SJSA1 (cell line): ENCODE measurements at places on chromosomes 3 and 15. TPM values are rescaled to one million over a fixed set of nuclear protein-coding genes. Genes with fewer than 3 reads are reported as not detected.

The RPL35A gene
- total RNA-seq, result 395 and 511 TPM in 2 replicates

GRCh38 chr15:66723826-66724731 is 22.0 kb downstream of the SMAD6 start:
- DNase-seq, result peak; percentile 46

GRCh38 chr3:15263120-15263519 is 57.1 kb downstream of the CAPN7 start:
- DNase-seq, result no peak

The THUMPD3 gene
- total RNA-seq, result 33.8 and 52.0 TPM in 2 replicates

- DNase-seq, result peak; percentile 86
Measured at GRCh38 chr3:197854596-197855343, 63.7 kb downstream of the LRCH3 start.

The GOLGA8R gene
- 1.3 and 1.6 TPM in 2 replicates for total RNA-seq

DNA sequence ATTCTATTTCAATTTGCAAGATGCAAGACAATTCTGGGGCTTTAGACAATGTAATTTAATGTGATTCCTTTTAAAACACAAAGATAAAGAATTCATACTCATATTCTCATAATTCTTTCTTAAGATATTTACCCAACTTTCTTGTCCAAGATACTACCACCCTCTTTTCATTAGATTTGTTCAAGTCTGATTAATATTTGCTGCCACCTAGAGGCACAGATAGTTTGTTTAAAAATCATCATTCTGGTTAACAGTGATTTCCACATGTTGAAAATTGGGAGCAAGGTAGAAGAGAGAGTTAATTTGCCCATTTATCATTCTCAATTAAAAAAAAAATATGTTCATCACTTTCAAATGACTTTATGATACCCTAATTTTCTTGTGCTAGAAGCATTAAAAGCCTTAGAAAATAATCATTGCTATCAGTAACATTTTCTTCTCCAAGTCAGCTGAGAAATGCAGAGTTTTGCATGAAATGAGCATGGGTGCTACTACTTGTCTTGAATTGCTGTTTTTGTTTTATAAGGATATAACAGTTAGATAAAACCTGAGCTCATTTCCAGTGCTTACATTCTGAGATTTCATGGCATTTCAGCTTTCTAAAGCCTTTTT is 11.6 kb downstream of the TAMM41 start:
- peak; percentile 20 for DNase-seq

The KCNAB1 gene
- 1.6 TPM in 1 of 2 replicates, not detected in the other for total RNA-seq

The HYAL1 gene
- total RNA-seq, result 0.18 TPM in 1 of 2 replicates, not detected in the other

- no peak for DNase-seq
Measured at GRCh38 chr15:63146684-63147083, 10.6 kb downstream of the RPS27L start.

- no peak for DNase-seq
Measured at GRCh38 chr15:72534523-72534922, 60.4 kb downstream of the ARIH1 start.

GRCh38 chr15:33293713-33294334 is 16.9 kb upstream of the RYR3 start:
- no peak for DNase-seq

GRCh38 chr15:70633991-70634390 is 129.4 kb downstream of the UACA start:
- no peak for DNase-seq

DNA sequence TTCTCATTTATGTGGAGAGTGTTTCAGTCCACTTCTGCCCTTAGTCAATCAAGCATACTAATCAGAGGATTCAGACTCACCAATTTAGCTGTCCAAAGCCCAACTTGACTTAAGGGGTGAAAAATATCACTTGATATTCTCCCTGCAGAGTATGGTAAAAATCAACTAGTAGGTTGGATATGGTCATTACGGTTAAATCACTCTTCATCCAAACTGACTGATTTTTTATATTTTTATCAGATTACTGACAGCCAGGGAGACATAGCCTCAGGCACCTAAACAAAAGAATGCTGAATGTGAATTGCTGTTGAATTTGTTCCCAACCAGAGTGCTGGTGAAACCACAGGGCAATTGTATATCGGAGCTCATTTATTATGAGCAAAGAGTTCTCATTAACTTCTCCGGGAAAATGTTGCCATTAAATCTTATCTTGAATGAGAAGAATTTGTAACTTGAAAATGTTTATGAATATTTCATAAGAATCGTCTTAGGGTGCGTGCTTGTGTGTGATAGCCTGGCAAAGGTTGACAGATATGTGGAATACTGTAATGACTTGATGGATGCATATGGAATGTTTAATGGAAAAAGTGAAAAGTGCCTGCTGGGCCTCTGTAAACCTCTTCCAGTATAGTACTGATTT is 411.2 kb downstream of the NAALADL2 start:
- DNase-seq, result no peak

DNA sequence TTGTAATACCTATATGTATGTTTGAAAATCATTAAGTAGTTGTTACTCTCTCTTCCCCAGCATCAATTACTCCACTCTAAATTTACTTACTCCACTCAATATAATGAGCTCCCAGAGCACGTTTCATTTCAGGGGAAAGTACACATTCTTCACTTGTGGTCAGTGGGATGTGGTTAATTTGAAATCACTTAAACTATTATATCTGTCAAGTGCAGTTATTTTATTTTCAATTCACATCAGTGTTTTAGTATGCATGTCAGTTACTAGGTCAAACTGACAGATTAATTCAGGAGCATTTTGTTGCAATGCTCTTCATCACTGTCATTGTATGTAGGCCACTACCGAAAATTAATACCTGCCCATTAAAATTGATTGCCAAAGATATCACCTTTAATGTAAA is 376.1 kb downstream of the ZIC4 start:
- no peak for DNase-seq

The SCN11A gene
- not detected in 2 replicates for total RNA-seq

DNA sequence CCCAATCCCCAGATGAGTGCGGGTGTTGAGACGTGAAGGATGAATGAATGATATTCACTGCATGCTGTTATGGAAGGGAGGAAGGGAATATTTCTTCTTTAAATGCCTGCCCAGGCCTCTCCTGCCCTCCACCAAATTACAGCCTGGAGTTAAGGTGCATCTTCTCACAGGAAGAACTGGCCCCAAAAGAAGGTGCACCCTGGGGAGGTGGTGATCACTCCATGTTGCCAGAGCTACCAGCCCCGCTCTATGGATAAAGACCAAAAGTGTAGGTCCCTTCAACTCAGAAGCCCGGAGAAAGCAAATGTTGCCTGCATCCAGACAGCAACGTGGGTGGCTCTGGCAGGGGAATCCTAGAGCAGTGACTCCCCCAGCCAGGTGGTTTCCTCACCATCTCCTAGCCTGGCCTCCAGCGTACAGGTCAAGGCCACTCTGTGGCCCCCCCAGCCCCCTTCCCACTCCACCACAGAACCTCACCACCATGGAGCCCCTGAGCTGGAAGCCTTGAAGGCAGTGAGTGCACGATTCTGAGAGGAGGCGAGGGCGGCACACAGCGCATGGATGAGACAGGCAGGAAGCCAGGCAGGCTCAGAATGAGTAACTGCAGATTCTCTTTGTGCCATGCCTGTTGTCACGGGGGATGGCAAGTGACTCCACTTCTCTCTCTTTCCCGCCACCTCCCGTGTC is 3.5 kb upstream of the VIPR1 start:
- peak; percentile 35 for DNase-seq

- DNase-seq, result no peak
Measured at GRCh38 chr3:48472673-48472922, 26.1 kb downstream of the ATRIP start.

DNA sequence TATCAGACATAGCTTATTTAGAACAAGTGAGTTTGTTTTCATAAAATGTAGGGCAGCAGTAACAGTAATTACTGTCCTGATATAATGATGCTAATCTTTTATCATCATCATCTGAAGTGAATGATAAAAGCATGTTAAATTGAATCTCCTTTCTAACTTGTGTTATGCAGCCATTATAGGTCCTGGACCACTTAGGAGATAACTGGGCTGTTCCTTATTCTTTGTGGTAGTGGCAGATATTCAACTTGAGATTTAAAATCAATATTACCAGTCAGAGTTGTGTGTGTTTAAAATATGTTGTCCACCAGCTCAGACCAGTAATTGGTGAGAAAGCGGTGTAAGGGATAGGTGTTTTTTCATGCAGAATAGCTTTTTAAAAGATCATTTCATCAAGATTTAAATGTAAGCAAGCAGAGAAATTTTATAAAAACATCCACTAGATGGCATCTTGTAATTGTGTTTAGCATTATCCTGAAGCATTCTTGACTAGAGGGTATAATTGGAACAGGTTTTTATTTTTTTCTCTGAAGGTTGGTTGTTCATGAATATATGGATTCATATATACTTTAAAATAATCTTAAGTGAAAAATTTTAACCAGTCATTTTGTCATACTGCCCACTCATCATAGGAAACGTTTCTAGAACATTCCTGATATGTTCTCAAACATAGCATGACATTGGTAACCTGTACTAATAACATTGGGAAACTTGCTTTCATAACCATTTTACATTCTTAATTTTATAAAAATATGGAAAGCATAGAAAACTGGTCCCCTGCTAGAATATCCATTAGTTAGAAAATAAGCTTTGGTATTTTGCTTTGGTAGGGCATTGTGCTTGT is 153.9 kb downstream of the BBX start:
- DNase-seq, result no peak

DNA sequence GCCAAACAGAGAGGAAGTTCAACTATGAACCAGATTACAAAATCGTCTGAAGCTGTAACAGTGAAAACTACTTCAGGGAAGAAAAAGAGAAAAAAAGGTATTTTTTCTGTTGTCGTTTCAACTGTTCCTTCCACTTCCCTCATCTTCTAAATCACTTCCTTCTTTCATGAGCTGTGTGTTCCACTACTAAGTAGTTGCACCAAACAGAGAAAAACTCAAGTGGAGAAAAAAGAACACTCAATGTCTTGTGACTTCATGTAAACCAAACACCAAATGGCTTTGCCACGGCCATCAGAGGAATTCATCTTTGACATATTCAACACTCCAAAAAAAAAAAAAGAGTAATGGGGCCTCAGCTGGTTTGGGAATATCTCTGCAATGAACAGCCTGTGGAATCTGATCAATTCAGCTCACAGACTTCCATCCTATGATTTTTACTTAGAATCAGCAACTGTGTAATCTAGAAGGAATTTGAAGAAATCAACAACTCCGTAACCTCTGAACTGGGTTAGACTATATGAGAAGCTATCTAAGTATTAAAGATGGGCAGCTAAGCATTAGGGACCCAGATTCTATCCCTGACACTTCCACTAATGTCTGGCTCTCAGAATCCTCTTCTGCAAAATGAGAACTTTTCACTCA is 47.5 kb upstream of the RNF7 start:
- no peak for DNase-seq

GRCh38 chr3:195032106-195032759 is 238.7 kb downstream of the XXYLT1 start:
- no peak for DNase-seq

DNA sequence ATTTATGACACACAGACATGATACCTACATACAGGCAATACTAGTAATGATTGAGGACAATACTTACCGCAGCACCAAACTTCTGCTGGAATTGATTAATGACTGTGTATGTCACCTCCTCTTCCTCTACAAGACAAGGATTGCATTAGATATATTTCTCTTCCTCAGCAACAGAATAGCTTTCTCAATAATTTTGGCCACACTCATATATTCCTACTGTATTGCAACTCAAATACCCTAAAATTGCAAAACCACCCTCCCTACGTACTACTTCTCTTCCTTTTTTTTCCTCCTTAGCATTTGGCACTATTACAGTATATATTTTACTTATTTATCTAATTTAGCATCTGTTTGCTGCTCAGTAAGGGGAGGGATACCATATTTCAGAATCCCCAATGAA is 14.8 kb downstream of the EXD1 start:
- no peak for DNase-seq
